Activated CD4-positive, alpha-beta T cell treated with anti-CD3 and anti-CD28 coated beads for 1 hour (primary cell): ENCODE measurements at places on chromosomes 16 and 17.

- no peak for DNase-seq
These were observed 575.8 kb downstream of the TOX3 start for GRCh38 chr16:51971184-51971583.

DNA sequence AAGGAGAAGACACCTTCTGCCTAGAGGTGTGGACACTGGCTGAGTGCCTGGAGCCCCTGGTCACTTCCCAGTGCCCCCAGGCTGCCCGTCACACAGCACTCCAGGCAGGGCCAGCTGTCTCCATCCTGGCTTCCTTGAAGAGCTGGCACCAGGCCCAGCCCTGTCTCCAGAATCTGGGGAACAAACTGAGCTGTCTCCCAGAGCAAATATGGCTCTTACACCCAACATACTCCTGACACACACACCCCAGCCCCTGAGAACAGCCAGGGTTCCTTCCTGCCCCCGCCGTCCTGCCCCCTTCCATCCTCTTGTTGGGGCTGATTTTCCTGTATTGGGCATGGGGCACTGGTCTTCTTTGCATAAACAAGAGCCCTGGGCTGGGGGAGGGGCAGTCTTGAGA is 9.1 kb downstream of the NHERF1 start:
- no peak for DNase-seq

DNA sequence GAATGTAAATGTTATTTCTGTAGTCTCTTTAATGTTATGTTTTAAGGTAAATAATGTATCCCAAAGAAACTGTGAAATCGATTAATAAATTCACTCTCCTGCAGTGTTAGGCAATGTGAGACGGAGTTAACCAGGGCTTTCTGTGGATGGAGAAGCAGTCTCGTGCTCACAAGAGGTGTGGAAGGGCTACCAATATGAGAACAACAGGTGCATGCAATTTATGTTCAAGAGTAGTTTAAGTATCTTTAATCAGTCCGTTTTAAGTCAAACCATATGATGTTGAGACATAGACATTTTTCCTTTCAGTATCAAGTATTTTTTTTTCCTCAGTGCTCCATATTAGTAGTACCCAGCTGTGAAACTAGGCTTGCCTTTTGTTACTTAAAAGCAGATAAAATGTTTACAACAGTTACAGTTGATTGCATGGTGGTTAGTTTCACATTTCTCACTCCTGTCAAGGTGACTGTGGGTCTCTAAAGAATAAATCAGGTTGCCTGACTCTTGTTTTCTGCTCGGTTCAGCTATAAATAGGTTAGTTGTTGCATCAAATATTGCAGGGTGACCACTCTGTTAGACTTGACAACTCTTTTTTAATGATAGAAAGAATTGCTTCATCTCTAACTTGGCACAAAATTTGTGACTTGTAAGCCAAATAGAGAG is 54.4 kb downstream of the COX10 start:
- DNase-seq: no peak

GRCh38 chr16:49828533-49829267 is 27.2 kb downstream of the ZNF423 start:
- DNase-seq: no peak

DNA sequence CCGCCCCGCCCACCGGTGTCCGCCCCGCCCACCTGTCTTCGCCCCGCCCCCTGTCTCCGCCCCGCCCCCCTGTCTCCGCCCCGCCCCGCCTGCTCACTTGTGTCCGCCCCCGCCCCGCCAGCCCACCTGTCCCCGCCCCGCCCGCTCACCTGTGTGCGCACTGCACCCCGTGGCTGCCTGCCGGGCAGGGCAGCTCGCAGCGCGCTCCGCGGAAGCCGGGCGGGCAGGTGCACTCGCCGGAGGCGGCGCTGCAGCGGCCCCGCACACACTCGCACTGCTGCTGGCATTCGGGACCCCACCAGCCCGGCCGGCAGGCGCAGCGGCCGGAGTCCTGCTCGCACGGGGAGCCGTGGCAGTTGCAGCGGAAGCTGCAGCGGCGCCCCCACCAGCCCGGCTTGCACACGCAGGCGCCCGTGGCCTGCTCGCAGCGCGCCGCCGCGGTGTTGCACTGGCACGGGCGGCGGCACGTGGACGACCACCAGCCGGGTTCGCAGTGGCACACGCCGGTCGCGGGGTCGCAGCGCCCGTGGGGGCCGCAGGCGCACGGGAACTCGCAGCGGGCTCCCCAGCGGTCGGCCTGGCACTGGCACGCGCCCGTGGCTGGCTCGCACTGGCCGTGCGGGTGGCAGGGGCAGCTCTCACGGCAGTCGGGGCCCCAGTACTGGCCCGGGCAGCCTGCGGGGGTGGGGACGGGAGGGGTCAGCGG is 2.1 kb downstream of the SCARF1 start:
- peak; percentile 44 for DNase-seq

DNA sequence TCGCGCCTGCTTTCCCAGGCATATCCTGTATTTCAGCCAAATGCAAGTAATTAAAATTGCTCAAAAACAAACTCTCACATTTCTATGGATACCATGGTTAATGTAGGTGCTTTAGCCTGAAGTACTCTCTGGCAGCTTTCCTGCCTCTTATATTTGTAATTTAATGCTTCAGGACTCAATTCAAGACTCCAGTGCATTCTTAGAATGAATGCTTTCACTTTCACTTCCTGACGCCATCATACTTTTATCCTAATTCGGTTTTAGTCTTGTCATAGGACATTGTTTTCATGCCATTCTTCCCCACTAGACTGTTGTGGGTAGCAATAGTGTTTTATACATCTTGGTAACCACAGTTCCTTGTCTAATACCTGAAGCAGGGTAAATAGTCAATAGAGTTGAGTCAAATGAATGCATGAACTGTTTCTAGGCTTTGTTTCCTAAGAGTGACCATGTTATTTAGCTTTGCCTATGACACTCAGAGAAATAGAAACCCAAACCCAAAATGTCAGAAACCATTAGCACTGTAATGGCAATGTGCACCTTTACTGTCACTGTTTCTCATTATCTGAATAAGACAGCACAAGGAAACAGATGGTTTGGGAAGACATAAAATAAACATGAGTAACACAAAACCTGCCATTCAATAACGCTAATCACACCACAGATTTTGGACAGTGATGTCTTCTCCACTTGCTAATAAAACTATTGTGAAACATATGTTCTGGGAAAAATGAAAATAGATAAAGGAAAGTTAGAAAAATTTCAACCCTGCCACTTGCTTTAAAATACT is 705.5 kb downstream of the CDH11 start:
- DNase-seq: no peak

DNA sequence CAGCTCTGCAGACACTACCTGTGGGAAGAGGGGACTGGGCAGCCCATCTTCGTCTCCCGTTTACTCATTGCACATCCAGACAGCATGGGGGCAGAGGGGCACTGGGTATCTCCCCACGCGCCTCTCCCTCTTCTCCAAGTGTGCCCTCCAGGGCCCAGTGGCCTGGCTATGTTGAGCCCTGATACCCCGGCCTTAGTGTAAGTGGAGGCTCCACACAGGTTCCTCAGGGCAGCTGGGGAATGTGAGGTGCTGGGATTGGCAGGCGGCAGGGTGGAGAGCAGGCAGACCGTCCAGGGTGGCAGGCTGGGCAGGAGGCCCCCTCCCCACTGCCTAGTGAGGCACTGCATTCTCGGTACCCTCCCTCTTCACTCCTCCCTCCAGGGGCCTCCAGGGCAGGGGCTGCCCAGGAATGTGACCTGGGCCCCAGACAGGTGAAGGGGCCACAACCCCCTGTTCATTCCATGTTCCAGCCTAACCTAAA is 13.2 kb upstream of the NAGLU start:
- DNase-seq: no peak

GRCh38 chr16:89936508-89936907 is 12.0 kb upstream of the DEF8 start:
- no peak for DNase-seq

- no peak for DNase-seq
These were observed 2.4 kb downstream of the ABAT start for GRCh38 chr16:8676737-8677375.

GRCh38 chr16:11395949-11396240 is 50.6 kb downstream of the RMI2 start:
- DNase-seq: no peak

GRCh38 chr16:9323170-9323569 is 231.7 kb downstream of the HAPSTR1 start:
- no peak for DNase-seq

DNA sequence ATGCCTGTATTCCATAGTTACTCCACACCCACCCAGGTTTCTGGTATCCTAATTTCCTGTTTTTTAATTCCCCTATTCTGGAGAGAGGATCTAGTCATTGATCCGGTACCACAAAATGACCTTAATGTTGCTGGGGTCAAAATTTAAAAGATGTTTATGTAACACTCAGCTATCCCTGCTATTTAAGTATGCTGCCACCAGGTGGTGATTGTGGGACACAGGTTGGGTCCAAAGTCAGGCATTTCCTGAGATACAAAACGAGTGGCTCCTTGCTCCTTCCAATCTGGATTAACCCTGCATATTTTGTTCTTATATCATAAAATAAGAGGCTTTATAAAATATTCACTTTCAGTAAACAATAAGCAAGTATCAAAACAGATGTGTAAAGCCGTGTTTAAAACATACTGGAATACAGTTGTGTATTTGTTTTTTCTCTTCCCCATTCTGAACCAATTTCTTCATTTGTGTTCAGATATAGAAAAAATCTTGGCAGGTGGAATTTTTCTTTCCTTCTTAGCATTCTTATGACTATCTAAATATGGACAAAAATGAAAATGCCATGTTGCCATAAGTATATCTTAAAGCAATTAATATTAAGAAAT is 16.3 kb downstream of the HS3ST4 start:
- no peak for DNase-seq
